CD4-positive, alpha-beta T cell treated with Interleukin-6 for 4 hours (primary cell): ENCODE measurements at places on chromosomes 4 and X.

GRCh38 chr4:179804440-179804839 is 2362.2 kb upstream of the AGA start:
- no peak for DNase-seq

DNA sequence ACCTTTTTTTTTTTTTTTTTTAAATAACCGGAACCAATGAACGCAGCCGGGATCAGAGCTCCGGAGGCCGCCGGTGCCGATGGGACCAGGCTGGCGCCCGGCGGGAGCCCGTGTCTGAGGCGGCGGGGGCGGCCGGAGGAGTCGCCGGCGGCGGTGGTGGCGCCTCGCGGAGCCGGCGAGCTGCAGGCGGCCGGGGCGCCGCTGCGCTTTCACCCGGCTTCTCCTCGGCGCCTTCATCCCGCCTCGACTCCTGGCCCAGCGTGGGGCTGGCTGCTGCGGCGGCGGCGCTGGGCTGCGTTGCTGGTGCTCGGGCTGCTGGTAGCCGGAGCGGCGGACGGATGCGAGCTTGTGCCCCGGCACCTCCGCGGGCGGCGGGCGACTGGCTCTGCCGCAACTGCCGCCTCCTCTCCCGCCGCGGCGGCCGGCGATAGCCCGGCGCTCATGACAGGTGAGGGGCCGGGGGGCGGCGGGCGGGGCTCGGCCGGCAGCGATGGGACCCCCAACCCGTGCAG is 337 bp downstream of the STIM2 start:
- DNase-seq, result peak; percentile 63

GRCh38 chrX:107718156-107718621 is 57.4 kb downstream of the TSC22D3 start:
- peak; percentile 80 for DNase-seq

GRCh38 chr4:140693562-140693961 is 62.6 kb downstream of the TBC1D9 start:
- no peak for DNase-seq
